ENCODE measurements at places on chromosomes 2 and 18.

GRCh38 chr2:78353168-78353567 is 672.3 kb upstream of the REG3G start:
- no peak for DNase-seq

- no peak for DNase-seq
Observed at GRCh38 chr18:62954366-62954765, 239.0 kb downstream of the PHLPP1 start.

DNA sequence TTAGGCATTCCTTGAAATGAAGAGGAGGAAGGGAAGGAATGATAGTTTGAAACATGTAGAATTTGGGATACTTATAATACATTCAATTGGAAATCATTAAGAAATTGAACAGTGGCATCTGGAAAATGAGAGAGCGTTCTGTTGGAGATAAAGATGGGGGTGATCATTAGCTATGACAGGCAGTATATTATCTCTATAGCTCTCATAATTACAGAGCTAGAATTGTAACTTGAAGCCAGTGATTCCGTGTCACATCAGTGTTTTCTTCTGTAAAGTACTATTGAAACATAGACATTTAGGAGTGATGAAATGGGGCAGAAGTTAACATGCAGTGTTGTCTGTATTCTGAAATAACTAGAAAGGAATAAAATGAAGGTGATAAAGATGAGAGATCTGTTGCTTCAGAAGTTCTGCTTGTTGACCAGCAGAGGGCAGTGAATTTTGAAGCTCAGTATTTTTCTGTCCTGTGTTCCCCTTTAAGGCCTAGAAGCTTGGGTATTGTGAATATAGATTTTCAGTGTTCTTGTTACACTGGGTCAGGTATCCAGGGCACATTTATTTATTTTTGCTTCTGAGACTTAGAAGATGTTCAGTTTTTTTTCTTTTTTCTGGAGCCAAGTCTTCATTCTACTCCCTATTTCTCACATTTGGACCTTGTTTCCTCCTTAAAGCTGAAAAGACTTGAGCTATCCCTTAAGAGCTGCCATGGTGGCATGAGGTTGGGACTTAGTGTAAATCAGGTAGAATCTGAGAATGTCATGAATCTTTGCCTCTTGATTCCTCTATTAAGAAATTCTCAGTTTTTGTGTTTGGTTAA is 157.4 kb downstream of the TAF4B start:
- DNase-seq = peak; percentile 36

- DNase-seq = no peak
Observed at GRCh38 chr18:37419315-37419714, 146.3 kb downstream of the CELF4 start.

DNA sequence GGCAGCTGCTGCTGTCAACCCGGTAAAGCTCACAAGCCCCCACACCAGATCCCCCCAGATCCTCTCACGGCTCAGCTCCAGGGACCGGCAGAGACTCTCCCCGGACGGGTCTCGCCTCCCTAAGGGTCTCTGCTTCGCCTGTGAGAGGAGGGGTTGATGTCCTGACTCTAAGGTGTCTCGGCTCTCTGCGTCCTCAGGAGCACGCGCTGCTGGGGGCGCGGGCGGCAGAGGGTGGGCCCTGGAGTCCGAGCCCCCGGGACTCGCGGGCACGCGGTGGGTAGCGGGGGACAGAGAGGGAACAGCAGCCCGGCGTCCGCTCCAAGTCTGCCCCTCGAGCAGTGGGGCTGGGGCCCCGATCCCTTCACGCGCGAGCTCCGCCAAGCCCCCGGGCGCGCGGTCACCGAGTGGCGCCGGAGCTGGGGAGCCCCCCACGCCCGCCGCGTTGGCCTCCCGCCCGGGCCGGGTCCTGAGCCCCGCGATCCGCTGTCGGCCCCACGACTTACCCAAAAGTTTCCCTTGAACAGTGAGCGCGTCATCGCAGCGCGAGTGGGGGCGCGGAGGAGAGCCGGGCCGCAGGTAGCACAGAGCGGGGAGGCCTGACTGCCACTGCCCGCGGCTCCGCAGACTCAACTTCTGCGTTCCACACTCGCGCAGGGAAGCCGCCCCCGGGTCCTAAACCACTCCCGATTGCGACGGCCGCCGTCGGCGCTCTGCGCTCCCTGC is at the start of gene PSTPIP2:
PSTPIP2 (minus strand) TSS at position 608 of the 723 bp plus-strand sequence; CDS start at position 536, 72 bp downstream.
- DNase-seq = no peak
